ENCODE measurements at places on chromosomes 2 and 18. TPM values are rescaled to one million over a fixed set of nuclear protein-coding genes. Genes with fewer than 3 reads are reported as not detected.

EXOC6B gene
- total RNA-seq: 7.6 TPM

CCNYL1 gene
- total RNA-seq: 3.2 TPM

PIEZO2 gene
- 2.1 TPM for total RNA-seq

DNA sequence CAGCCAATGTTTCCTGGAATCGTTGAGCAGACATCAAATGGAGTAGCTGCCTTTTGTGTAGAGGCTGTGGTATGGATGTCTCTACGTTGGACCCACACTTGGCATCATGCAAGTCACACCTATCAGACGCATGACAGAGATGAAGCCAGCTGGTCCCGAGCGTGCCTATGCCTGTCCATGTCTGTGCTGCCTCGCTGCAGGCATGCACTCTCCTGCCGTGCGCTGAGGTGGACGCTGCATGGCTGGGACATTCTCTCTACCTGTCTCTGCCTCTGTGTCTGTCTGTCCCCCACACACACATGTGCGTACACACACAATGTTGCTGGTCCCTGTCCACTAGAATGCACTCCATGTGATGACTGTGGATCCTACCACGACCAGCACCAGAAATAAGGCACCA is 514.2 kb upstream of the MYT1L start:
- DNase-seq: no peak

- peak; percentile 10 for DNase-seq
Measured at GRCh38 chr2:64052463-64053241, 33.4 kb upstream of the VPS54 start.

DNA sequence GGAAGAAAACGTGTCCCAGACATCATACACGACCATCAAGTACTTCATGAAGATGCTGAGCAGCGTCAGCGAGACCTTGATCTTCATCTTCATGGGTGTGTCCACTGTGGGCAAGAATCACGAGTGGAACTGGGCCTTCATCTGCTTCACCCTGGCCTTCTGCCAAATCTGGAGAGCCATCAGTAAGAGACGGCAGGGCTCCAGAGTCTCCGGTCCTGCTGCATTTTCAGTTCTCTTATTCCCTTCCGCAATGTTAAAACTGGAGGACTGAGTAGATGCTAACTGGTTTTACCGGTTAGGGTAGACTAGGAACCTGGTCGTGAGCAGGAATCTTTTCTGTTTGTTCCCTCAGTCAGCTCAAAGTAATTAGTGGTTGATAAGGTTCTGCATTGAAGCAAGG is 32.3 kb downstream of the SLC9A4 start:
- no peak for DNase-seq

CLASP1 gene
- total RNA-seq: 21.2 TPM

DNA sequence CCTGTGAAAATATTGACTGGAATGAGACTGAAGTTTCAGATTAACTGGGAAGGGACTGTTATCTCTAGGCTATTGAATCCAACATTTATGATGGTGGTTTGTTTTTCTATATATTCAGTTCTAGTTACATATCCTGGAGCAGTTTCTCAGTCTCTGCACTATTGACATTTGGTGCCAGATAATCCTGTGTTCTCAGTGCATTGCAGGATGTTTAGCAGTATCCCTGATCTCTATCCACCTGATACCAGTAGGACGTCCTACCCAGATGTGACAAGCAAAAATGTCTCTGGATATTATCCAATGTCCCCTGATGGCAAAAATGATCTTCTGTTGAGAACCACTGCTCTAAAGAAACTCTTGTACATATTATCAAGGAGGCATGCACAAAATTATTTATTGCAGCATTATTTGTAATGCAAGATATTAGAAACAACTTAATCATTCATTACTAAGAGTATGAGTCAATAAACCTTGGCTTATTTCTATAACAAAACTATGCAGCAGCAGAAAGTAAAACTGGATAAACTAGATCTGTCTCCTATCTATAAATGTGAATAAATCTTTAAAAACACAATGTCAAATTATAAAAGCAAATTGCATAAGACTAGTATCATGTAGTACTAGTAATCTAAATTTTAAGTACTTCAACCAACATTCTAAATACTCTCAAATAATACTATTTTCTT is 369.3 kb upstream of the RND3 start:
- DNase-seq: no peak

- peak; percentile 62 for DNase-seq
Measured at GRCh38 chr2:112032689-112033465, 22.2 kb upstream of the TMEM87B start.

GRCh38 chr2:31735716-31736115 is 155.0 kb upstream of the SRD5A2 start:
- DNase-seq: no peak

GRCh38 chr18:25144820-25145219 is 207.1 kb downstream of the ZNF521 start:
- DNase-seq: peak; percentile 30

- no peak for DNase-seq
Measured at GRCh38 chr2:207130958-207131521, 34.7 kb downstream of the KLF7 start.

- DNase-seq: peak; percentile 2
Measured at GRCh38 chr18:27695503-27695902, 481.4 kb downstream of the CDH2 start.

- DNase-seq: no peak
Measured at GRCh38 chr2:240227538-240228428, 87.3 kb upstream of the OTOS start.

BMP10 gene
- total RNA-seq: not detected

GRCh38 chr18:39215920-39216319 is 1650.3 kb upstream of the CELF4 start:
- no peak for DNase-seq

DNA sequence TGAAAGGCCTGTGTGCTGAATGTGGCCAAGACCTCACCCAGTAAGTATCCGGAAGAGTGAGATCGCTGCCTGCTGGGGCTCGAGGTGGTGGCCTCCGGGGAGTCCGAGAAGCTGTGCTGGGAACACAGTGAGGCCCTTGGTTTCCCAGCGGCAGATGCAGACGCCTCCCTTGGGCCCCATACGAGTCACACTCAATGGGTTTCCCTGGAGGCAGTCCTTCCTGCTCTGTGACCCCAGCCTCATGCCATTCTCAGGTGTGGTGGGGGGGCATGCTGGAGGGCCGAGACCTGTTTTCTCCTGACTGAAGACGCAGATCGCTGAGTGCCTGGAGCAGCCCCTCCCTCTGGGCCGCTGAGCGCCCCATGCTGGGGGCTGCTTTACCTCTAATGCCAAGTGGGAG is 15.7 kb downstream of the CTDP1 start:
- DNase-seq: no peak

DNA sequence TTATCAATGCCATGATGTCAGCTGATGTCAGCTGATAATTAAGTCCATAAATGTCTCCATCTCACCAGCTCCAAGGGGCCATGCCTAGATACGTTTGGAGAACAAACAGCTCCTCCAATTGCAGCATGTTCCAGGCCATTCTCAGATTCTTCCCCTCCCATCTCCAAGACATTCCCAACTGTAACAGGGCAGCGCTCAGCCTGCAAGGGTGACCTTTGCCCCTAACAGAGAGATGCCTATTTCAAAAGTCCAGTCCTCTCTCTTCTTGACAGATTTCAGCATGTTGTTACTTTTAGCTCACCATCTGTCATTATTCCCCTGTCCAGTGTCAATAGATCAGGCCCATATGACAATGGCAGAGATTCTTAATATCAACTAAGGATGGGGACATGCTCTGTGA is 9.9 kb downstream of the PSD4 start:
- no peak for DNase-seq

DNA sequence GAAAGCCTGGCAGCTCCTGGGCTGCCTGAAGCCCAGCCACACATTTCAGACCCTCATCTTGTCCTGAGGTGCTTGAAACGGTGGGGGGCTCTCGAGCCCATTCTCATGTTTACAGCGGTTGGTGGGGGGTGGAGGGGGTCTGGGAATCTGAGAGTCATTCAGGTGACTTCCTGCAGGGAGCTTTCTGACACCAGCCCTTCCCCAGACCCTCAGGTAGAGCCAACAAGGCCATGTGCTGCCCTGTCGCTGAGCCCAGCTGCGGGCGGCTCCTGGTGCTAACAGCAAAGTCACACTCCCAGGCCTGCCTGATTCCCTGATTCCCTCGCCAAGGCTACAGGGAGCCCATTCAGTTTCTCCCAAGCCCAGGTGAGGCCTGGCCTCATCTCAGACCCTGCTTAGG is 324.9 kb upstream of the MEX3C start:
- no peak for DNase-seq

IGFBP2 gene
- total RNA-seq: 17.2 TPM

- no peak for DNase-seq
Measured at GRCh38 chr2:204416236-204416635, 129.0 kb upstream of the PARD3B start.
